ENCODE measurements at places on chromosomes 6 and 20.
A peak's percentile ranks its signal among the peaks of the same experiment; 100 is the strongest.

GRCh38 chr20:53774461-53775203 is 181.0 kb upstream of the ZNF217 start:
- DNase-seq = no peak

DNA sequence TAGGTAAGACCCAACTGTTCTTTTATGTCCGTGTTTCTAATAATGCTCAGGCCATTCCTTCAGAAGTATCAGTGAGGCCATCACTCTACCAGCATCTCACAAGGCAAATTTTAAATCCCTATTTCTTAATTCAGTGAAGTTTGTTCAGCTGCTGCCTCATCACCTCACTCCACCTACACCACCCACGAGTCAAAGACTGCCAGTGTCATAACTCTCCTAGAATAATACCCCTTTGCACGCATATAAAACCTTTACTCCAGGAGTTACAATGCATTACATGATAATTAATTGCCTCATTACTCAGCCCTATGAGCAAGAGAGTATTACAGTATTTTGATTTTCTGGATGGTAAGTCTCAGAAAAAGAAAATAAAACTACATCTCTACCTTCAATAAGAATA is 793.6 kb downstream of the TFAP2A start:
- no peak for DNase-seq

- DNase-seq = no peak
Measured at GRCh38 chr20:10448270-10449156, 13.4 kb downstream of the SLX4IP start.

GRCh38 chr6:145815309-145816274 is 997 bp upstream of the FBXO30 start:
- no peak for DNase-seq

DNA sequence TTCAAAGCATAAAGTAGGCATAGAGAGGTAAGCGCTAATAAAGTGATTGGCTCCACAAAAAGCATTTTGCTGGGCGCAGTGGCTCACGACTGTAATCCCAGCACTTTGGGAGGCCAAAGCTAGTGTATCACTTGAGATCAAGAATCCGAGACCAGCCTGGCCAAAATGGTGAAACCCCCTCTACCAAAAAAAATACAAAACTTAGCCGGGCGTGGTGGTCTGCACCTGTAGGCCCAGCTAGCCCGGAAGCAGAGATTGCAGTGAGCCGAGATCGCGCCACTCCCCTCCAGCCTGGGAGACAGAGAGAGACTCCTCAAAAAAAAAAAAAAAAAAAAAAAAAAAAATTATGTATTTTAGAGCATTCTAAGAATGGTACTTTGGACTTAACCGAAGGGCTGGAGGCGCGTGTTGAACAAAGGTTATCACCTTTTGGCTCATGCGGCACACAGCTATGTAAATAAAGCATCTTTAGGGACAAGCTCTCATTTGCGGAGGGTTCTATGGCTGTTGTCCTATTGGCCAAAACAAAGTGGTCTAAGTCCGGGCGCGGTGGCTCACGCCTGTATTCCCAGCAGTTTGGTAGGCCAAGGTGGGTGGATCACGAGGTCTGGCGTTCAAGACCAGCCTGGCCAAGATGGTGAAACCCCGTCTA is 17.4 kb downstream of the HFE start:
- no peak for DNase-seq

GRCh38 chr20:36632147-36632486 is 13.9 kb downstream of the SLA2 start:
- DNase-seq = no peak

DNA sequence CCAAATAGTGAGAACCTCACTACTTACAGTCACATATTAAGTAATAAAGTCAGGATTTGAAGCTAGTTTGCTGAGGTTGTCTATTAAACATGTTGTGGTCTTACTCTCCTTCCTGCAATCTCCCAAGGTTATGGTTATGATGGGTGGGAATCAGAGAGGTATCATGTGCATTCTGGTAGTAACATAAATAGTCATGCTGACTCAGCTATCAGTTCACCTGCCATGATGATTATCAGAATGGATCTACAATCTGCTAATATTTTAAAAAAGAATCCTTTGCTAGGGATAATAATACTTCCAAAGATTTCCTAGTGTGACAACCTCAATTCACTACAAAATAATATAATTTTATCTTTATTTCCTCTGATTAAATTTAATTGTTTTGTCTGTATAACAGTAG is 671.9 kb downstream of the KHDRBS2 start:
- no peak for DNase-seq

DNA sequence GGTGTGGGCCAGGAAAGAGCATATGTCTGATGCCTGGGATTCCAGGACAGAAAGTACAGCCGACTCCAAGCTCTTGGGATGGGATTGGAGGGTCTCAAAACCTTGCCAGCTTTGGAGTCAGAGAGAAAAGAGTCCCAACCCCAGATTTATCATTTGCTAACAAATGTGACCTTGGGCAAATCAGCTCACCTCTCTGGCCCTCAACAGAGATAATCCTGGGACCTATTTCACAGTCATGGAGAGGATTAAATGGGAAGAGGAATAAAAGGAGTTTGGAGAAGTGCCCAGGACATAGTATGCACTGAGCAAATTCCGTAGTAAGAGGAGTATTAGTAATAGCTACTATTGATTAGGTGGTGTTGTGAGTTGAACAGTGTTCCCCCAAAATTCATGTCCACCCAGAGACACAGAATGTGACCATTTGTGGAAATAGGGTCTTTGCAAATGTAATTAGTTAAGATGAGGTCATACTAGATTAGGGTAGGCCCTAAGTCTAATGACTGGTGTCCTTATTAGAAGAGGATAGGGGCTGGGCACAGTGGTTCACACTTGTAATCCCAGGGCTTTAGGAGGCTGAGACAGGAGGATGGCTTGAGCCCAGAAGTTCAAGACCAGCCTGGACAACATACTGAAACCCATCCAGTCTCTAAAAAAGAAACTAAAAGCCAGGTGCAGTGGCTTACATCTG is 17.1 kb downstream of the RIPOR3 start:
- DNase-seq = no peak

DNA sequence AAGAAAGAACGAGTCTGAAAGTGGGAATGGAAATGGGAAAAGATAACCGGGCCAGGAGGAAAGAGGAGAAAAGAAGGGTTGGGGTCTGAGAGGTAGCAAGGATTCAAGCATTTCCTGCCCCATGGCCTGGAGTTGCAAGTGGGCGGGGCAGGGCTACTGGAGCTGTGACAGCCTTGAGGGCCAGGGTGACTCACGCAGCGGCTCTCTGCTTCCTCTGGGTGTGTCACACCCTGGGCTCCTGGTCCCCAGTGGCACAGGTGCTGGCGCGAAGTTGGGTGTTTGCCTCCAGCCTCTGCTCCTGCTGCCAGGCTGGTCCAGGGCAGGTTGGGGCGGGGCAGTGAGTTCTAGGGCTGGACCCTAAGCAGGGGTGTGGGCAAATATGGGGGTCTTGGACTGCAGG is 3.3 kb upstream of the ULBP3 start:
- no peak for DNase-seq

- no peak for DNase-seq
Measured at GRCh38 chr6:76752841-76753240, 680.4 kb upstream of the IMPG1 start.

DNA sequence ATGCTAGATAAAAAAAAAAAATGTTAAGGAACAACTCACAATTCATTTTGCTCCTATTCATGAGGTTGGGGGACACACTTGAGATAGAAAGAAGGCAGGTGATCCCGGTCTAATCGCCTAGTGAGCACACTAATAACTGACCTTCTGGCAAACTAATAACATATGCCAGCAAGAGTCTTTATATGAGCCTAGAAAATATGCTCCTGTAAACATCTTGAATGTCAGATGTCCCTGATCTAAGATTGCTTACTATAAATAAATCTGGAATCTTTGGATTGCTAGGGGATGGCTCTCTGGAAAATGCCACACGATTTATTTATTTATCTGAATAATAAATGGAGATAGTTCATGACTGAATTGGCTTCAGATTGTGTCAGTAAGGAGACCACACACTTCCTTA is 821.9 kb downstream of the GRIK2 start:
- no peak for DNase-seq

DNA sequence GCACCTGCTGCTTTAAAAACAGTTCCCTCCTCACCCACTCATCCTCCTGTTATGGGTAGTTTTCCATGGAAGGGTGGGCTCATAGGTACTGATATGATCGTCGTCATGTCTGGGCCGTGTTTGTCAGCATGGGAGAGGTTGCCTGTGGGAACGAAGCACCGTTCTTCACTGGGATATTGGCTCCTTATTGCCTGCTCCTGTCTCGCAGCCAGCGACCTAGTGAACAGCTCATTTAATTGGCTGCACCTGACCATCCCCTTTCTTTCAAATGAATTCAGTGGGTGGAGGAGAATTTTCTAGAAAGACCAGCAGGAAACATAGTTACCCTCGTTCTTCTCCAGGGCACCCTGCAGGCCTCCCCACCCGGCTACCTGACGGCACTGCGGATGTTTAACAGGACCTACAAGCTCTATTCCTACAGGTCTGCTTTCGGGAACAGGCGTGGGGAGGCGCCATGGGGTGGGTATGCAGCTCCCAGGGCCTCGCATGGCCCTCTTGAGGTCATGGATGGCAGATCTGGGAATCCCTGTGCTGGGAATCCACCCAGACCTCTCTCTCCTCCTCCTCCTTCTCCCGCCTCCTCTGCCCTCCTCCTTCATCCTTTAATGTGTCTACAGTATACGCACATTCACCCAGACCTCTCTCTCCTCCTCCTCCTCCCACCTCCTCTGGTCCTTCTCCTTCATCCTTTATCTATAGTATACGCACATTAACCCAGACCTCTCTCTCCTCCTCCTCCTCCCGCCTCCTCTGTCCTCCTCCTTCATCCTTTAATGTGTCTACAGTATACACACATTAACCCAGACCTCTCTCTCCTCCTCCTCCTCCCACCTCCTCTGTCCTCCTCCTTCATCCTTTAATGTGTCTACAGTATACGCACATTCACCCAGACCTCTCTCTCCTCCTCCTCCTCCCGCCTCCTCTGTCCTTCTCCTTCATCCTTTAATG is 21.9 kb downstream of the ENTPD6 start:
- DNase-seq = no peak

GRCh38 chr6:26270903-26271667 is 93.9 kb upstream of the BTN3A2 start:
- peak; percentile 58 for DNase-seq

DNA sequence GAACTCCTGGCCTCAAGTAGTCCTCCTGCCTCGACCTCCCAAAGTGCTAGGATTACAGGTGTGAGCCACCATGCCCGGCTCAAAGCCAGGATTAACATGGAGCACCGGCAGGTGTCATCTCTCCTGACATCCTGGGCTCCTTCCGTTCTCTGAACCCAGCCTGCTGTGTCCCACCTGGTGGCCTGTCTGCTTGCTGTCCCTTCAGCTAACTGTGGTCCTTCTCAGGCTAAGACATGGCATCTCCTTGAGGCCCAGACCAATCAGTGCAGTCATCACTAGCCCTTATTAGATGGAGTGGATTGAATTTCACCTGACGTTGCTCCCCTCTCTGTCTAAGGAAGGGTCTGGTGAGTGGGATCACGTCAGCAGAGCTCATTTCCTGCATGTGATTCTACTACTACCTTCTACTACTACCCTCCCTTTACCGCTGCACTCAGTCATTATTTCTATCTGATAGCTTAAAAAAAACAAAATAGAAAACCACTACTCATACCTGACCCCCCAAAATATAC is 28.0 kb upstream of the SYNJ2 start:
- no peak for DNase-seq

- no peak for DNase-seq
Measured at GRCh38 chr6:42781796-42782688, at the start of gene BICRAL. BICRAL (plus strand) TSS chr6:42782052; CDS start chr6:42822023, 39,971 bp downstream.

DNA sequence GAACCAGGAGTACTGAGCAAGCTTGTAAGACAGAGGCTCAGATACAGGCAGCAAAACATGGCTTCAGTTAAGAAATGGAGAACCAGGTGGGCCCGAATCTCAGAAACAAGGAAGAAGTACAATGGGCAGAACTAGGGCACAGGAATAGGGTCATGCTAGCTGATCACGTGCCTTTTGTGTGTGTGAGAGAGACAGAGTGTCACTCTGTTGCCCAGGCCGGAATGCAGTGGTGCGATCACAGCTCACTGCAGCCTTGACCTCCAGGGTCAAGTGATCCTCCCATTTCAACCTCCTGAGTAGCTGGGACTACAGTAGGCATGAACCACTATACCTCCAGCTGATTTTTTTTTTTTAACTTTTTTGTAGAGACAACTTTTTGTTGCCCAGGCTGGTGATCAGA is 257.8 kb downstream of the UST start:
- no peak for DNase-seq

- DNase-seq = peak; percentile 95
Measured at GRCh38 chr6:33391278-33391921, at the start of gene KIFC1. KIFC1 (plus strand) TSS chr6:33391823; CDS start chr6:33391986, 163 bp downstream.

GRCh38 chr6:21201637-21202350 is 391.8 kb upstream of the SOX4 start:
- DNase-seq = no peak

DNA sequence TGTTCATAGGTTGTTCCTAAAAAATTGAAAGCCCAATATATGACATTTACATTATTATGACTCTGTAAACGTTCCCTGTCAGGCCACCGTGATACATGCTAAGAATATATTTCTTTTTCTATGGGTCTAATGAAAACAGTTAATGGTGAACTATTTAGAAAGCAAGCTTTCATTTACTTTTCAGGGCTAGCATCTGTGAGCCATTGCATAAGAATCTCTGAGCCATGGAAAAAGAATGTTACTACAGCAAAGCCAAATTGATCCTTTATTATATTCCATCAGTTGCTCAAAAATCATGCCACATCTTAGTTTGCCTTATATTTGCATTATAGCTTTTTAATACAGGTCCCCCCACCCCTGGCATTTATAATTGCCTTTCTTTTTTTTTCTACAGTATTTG is 275.5 kb downstream of the ZFAND3 start:
- no peak for DNase-seq

- DNase-seq = no peak
Measured at GRCh38 chr6:8175046-8175777, 72.9 kb upstream of the EEF1E1 start.

GRCh38 chr6:27890445-27891319 is 21.5 kb downstream of the OR2B2 start:
- DNase-seq = no peak

DNA sequence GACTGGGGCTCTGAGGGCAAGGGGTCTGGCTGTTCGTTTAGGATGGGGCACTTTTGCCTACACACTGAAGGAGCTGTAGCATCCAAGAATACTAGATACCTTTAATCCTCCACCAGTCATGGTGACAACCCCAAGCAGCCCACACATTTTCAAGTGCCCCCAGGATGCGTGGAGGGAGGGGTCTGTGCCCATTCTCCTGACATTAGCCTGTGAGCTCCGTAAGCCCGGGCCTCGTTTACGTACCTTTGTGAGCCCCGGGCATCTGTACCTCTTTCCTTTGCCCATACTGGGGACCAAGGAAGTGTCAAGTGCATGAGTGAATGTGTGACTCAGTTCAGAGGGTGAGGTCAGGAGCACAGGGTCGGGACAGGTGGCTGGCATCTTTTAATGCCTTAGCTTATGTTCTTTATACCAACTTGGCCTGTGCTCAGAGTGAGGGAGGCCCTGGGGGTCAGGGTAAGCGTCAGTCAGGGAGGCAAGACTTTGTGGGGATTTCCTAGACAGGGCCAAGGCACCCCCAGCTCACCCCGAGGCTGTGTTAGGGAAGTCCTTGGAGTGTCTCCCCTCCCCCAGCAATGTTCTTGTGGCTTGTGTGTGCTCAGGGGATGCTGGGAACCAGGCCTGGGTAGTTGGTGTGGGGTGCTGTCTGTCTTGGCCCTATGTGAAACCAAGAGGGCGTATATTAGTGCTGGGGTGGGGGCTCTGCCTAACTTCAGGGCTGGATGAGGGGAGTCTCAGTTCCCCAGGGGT is 12.9 kb downstream of the VEGFA start:
- DNase-seq = no peak

GRCh38 chr20:61965606-61966491 is 99.8 kb downstream of the TAF4 start:
- DNase-seq = no peak

GRCh38 chr20:3168079-3168828 is 5.1 kb downstream of the LZTS3 start:
- DNase-seq = no peak
